Activated CD4-positive, alpha-beta T cell treated with anti-CD3 and anti-CD28 coated beads for 24 hours (primary cell): ENCODE measurements at places on chromosomes 16 and 17.

GRCh38 chr16:80804526-80805383 lies at the start of gene CDYL2:
Gene CDYL2 (minus strand): TSS chr16:80804598. CDS start chr16:80804173, 425 bp downstream.
- no peak for DNase-seq

- no peak for DNase-seq
These were observed 39.6 kb upstream of the RPL38 start for GRCh38 chr17:74163836-74164235.

DNA sequence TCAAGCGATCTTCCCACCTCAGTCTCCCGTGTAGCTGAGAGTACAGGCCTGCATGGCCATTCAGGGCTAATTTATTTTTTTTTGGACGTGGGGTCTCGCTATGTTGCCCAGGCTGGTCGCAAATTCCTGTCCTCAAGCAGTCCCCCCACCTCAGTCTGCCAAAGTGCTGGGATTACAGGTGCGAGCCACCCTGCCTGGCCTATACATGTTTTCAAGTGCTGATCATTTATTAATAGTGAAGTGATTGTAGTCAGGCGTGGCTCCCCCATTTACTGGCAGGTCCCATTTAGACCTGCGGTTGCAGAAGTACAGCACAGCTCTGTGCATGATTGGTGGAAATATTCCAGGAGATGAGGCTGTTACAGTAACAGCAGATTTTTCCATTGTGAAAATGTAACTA lies 8.4 kb downstream of the FOXK2 start:
- no peak for DNase-seq

DNA sequence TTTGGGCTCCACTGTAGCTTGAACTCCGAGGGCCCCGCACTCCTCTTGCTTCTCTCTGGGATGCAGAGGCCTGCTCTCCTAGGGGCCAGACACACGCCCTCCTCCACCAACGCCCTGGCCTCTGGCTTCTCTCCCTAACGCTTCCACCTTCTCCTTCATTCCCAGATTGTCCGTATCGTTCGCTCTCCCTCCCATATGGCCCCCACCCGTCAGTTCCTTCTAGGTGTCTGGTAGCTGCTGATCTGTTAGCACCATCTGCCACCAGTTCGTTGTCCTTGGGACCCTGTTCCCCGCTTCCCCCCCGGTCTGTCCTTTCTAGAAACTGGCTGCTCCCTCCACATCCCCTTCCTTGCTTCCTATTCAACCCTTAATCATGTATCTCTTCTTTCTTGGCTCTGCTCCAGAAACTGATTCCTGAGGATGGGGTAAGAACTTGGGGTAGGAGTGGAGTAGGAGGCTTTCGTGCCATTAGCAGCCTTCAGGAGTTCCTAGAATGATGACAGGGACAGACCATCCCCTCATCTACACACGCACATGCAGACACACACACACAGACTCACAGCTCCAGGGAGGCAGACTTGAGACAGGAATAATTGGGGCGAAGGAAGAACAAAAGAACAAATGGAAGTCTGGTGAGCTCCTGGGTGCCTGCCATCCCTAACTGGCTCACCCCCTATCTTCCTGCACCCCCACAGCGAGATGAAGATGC lies 4.3 kb downstream of the ATP1B2 start:
- DNase-seq: no peak

- DNase-seq: no peak
These were observed 113.9 kb downstream of the AMFR start for GRCh38 chr16:56311208-56312027.

DNA sequence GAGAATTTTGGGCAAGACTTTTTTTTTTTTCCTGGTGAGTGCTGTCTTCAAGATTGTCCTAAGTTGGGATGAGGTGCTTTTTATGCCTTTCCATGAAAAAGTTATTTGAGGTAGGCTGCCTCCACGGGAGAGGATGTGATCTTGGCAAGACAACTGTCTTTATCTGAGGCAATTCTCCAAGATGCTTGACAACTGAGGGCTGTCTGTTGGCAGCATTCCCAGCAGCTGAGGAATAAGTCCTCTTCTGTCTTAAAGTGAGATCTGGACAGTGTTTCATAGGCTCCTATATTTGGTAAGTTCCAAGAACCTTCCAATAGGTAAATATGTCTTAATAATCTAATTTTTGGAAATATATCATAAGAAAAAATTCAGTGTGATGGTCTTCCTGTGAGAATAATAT lies 662.0 kb downstream of the CDH11 start:
- DNase-seq: no peak

DNA sequence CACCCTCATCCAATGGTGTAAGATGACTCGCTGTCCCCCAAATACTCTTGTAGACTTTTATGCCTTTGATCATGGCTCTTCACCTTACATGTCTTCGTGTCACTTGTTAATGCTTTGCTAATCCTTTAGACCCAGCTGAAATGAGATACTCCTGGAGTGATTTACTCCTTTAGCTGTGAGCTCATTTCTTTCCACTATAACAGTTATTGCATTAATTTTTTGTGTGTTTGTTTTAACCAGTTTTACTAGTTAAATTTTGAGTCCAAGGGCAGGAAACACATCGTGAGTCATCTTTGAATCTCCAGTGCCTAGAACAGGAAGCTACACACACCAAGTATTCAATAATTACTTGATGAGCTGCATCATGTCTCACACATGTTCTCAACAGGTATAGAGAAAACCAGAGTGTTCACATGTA lies 6.5 kb upstream of the CTCF start:
- no peak for DNase-seq

DNA sequence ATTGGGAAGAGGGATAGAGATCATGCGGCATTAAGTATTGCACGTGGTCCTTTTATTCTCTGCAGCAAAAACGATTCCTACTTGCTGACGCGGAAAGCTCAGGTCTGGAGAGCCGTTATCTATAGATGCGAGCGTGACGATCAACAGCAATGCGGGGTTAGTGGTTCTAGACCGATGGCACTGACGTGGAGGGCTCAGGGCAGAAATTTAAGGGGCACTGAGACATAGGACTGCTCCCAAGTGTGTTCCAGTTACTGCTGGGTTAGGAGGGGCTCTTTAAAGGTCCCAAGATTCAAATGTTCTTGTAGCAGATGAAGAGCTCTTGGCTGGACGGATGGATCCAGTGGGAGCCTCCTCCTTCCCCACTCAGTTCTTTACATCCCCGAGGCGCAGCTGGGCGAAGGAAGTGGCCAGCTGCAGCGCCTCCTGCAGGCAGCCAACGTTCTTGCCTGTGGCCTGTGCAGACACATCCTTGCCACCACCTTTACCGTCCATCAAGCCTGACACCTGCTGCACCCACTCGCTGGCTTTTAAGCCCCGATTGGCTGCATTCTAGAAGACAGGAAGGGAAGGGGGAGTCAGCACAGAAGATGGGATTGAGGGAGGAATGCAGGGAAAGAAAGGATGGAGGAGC lies 732 bp upstream of the EXOSC6 start:
- DNase-seq: no peak

- DNase-seq: no peak
These were observed 30.7 kb upstream of the GSE1 start for GRCh38 chr16:85582229-85582991.

DNA sequence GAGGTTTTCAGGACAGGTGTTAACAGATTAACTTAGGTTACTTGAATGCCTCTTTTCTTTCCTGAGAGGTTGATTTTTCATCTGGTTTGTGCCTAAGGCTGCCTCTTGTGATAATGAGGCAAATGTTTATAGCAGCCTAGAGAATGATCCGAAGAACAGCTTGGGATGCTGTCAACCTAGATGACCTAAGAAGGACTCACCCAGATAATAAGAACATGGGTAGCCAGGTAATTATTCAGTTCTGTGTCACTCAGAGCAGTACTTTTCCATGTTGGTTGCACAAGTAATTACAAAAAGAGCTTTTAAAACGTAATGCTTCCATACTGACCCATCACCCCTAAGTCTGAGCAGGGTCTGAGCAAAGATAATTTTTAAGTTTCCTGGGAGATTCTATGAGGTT lies 60.3 kb downstream of the CHD9 start:
- no peak for DNase-seq

- DNase-seq: no peak
These were observed at the start of gene GNG13 for GRCh38 chr16:799948-800833. Gene GNG13 (minus strand): TSS chr16:800734. CDS start chr16:799077, 1,657 bp downstream.

DNA sequence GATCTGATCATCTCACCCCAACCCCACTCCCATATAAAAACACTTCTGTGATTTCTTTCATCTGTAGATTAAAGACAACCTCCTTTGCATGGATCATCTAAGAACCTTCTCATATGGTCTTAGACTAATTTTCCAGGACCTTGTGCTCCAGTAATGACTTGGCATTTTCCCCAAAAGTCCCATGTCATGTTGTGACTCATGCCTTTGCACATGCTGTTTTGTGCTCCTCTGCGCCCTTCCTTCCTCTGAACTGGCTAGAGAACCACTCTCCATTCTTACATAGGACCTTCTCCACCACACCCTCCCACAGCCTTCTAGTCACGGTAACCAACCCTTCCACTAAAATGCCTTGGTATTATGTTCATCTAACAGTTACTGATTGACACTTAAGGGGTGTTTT lies 99.5 kb upstream of the AXIN2 start:
- DNase-seq: no peak

- no peak for DNase-seq
These were observed 143.6 kb downstream of the TANC2 start for GRCh38 chr17:63109661-63110060.

DNA sequence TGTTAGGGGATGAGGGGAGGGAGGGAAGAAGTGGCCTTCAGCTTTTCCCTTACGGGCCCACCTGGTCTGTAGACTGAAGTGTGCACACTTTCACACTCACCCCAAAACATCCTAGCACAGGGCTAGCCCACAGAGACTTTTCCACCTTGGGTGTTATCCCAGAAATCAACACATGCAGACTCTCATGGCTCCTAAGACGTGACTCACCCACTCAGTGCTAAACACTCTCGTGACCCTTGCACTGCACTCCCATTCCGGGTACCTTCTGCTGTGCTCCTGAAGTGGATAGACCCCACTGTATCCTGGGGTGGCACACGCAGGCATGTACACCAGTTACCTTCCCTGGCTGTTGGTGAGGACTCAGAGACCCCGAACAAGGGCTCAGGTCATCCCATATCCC lies 23.0 kb upstream of the ABCC3 start:
- no peak for DNase-seq

DNA sequence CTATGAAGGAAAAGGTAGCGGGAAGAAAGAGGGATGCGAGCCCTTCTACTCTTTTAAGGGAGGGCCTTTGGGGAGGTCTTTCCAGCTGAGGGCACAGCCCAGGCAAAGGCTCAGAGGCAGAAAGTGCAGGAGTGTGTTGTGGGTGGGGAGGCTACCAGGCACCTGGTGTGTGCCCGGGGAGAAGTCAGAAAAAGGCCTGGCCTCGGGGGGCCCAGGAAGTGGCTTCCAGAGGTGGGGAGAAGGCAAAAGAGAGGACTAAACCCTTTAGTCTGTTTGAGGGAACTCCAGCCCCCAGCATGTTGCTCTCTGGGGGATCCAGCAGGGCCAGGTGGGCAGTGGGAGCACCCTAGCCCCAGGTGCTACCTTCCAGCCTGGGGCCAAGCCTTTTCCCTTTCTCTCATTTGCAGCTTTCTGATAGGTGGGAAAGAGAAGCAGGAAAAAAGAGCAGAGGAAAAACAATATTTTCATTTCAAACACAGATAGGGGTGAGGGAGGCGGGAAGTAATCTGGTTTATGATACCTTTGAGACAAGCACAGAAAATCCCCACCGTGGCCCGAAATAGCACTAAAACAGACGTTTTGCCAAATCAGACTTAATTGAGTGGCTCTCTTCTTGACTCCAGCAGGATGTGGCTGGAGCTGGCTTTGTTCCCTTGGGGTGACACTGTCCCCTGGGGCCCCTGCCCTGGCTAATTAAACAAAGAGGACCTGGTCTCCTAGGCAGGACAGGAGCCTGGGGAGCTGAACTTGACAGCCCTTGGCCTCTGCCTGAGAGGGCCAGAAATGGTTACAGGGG lies 10.4 kb downstream of the RAI1 start:
- DNase-seq: no peak

DNA sequence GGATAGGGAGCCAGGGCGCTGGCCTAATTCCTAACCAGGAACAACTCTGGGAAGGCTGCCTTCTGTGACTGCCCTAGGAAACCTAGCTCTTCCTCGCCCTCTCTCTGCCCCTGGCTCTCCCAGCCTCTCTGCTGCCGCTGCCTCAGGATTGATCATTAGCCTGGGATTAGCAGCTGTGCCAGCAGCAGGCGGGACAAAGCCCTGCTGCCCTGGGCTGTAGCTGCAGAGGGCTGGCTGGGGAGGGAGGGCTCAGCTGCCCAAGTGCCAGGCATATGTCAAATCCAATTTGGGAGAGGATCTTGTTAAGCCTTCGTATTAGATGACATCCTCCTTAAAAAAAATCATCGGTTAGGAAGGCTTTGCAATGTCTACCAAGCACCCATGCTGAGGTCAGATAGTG lies 144.8 kb upstream of the CCL2 start:
- no peak for DNase-seq

- peak; percentile 89 for DNase-seq
These were observed 3.5 kb upstream of the TSPOAP1 start for GRCh38 chr17:58331815-58332777.

DNA sequence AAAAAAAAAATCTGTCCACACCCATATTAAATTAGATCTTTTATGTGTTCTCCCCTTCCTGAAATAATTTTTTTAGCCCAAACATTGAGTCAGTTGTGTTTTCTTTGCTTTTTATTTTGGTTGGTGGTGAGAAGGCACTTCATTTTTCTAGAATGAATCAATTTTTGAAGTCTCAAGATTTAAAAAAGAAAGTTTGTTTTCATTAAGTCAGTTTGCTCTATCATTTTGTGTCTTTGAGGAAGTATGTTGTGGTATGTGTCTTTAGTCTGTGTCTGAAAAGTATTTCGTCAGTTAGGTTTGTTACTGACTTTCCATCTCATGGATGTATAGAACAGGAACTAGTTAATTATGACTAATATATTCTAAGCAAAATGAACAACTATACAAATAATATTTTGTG lies 3.8 kb downstream of the IGF2BP1 start:
- no peak for DNase-seq

- no peak for DNase-seq
These were observed 8.6 kb upstream of the LASP1NB start for GRCh38 chr17:38916771-38917170.

DNA sequence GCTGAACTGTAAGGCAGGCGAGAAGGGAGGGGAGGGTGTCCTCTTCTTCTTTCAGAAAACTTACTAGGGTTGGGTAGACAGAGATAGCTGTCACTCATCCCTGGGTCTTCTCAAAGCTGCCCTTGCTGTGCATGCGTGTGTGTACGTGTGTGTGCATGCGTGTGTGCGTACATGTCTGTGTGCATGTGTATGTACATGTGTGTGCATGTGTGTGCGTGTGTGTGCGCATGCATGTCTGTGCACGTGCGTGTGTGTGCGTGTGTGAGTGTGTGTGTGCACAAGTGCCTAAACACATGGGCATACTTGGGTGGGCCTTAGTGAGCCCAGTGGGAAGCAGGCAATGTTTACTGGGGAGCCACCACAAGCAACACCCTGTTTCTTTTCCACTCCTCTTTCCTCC lies 154.8 kb upstream of the TNRC6C start:
- no peak for DNase-seq

- peak; percentile 10 for DNase-seq
These were observed 74.8 kb upstream of the SMURF2 start for GRCh38 chr17:64736804-64737492.

DNA sequence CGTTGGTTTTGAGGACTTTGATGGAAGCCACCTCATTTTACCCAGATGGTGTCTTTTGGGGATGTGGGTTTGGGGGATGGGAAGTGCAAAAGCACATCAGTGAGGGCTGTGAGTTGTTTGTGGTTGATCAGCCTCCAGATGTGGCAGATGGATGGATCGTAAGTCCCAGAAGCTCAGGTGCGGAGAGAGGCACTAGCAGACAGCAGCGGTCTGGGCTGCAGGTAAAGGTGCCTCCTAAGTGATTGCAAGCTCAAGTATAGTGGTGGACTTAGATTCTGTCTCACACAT lies 18.0 kb downstream of the HS3ST3B1 start:
- DNase-seq: no peak
